ENCODE measurements at places on chromosomes 1 and 21. TPM values are rescaled to one million over a fixed set of nuclear protein-coding genes. Genes with fewer than 3 reads are reported as not detected.

- no peak for DNase-seq
- no peak overlapping the region for H3K27ac ChIP-seq
- no peak overlapping the region for H3K4me3 ChIP-seq
Observed at GRCh38 chr1:210438928-210439841, 110.5 kb downstream of the HHAT start.

- H3K27me3 ChIP-seq, result peaks cover 24% of the 10 kb centered on the region
- no peak for DNase-seq
Observed at GRCh38 chr1:23904748-23905357, 8.3 kb downstream of the CNR2 start.

GRCh38 chr1:29962831-29963247 lies 726.5 kb downstream of the PTPRU start:
- peaks cover 4% of the 10 kb centered on the region for H3K4me1 ChIP-seq
- no peak overlapping the region for H3K4me3 ChIP-seq
- peaks cover 4% of the 10 kb centered on the region for H3K36me3 ChIP-seq

DNA sequence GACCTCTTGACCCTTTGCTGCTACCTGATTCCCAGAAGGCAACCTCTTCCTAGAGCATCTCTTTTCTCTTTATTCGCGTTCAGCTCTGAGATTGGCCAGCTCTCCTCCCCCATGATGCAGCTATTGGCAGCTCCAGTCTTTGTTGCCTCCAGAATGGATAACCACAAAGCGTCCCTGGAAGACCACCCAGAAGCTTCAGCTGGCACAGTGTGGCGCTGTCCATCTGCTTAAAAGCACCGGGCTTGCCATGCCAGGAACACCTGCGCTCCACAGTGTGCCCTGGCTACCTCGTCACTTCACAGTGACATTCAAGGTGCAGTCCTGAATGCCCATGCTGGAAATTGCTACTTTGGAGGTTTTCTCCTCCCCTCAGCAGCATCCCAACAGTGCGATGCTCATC lies 353.9 kb downstream of the LMO4 start:
- H3K36me3 ChIP-seq, result no peaks in the 10 kb centered on the region
- no peaks in the 10 kb centered on the region for H3K27me3 ChIP-seq
- no peak overlapping the region for H3K4me3 ChIP-seq

DNA sequence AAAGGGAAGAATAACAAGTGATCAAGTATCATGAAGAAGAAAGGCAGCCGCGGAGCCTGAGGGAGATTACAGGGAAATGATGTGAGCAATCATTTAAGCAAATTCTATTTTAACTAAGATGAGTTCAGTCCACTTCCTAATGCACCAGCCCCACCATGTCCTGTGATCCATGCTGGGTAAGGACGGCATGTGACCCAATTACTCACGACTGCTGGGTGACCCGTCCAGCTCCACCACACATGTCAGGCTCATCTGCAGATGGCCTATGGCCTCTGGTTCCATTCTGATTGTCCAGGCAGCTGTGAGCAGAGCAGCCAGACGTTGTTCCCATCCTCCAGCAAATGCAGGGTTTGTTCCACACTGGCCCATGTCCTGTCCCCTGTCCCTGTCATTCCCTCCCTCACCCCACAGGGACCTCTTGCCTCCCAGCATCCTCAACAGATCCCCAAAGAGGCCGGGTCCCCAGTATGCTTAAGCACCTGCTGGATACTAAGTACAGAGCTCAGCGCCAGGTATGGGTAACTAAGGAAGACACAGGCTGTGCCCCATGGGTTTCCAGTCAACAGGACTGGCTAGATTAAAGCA lies 87.9 kb downstream of the MATN1 start:
- peaks cover 2% of the 10 kb centered on the region for H3K27me3 ChIP-seq
- H3K27ac ChIP-seq, result no peak overlapping the region
- H3K4me1 ChIP-seq, result peaks cover 4% of the 10 kb centered on the region
- no peak overlapping the region for H3K4me3 ChIP-seq
- DNase-seq, result no peak

The INSRR gene
- 6.9 TPM for total RNA-seq

All from glutamatergic neuron (in vitro differentiated cells).